Activated CD4-positive, alpha-beta T cell treated with anti-CD3 and anti-CD28 coated beads for 24 hours (primary cell): ENCODE measurements at places on chromosomes 1 and 21.

- DNase-seq = no peak
Measured at GRCh38 chr1:20035114-20035513, 34.9 kb upstream of the PLA2G5 start.

- no peak for DNase-seq
Measured at GRCh38 chr21:44530221-44530902, 9.6 kb downstream of the KRTAP10-1 start.

DNA sequence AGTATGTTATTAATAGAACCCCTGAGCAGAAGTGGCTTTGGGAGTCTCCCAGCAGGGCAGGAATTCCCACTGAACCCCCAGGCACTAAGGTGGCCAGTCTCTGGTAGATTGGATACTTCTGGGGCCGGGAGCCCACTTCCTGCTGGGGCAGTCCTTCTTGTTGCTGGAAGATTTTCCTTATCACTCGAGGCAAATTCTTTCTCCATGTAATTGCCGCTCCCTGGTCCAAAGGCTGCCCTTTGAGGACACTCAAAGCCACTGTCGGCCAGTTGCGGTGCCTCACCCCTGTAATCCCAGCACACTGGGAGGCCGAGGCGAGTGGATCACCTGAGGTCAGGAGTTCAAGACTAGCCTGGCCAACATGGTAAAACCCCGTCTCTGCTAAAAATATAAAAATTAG is 22.6 kb upstream of the TNFRSF1B start:
- DNase-seq = no peak

DNA sequence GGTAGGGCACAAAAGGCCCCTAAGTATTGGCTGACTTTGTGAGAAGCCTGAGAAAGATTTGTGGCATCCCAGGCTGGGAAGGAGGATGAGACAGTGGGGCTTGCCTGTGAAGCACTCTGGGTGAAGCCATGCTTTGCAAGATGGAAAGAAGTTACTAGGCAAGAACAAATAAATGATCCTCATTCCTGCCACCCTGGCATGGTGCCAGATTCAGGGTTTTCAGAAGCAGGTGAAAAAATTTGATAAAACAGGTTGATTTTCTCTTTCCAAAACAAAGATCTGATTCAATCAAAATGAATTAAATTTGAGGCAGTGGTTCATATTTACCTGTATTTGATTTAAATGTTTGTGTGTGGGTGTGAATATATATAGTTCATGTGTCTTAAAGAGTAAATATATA is 386.9 kb upstream of the PROX1 start:
- DNase-seq = no peak

GRCh38 chr21:14825514-14825974 is 239.3 kb downstream of the NRIP1 start:
- DNase-seq = no peak

- DNase-seq = no peak
Measured at GRCh38 chr1:61241973-61242381, 159.6 kb downstream of the NFIA start.

DNA sequence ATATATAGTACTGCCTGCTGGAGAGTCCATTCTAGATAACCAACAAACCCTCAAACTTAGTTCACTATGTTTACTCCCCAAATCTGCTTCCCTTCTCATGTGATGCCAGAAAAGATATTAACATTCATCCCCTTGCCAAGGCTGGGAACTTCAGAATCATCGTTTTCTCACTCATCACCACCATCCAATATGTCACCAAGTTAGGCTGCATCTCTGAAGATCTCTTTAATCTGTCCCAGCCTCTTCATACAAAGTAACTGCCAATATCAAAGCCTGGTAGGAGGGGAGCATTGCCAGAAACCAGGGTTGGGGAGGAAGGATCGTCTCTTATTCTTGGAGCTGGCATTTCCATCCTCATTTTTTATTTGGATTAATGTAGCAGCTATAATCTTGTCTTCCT is 71.6 kb downstream of the XCL2 start:
- DNase-seq = no peak

GRCh38 chr1:111656086-111657017 is 36.8 kb downstream of the RAP1A start:
- no peak for DNase-seq

DNA sequence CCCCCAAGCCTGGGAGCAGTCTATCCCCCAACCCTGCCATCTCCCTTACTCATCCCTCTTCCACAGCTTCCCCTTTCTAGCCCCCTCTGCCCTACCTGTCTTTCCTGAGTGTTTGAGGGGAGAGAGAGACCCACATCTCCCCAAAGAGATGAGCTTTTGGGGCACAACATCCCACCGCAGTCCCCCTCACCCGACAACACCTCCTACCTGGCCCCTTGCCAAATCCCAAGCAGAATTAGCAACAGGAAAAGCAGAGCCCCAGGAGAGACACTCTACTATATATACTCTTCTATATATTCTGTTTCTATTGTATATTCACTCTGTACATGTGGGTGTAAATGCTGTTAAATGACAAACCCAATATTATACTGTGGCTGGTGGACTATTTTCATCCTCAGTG is 9.9 kb upstream of the KCNC4 start:
- DNase-seq = no peak

GRCh38 chr1:209815931-209816341 is 10.0 kb upstream of the IRF6 start:
- no peak for DNase-seq

GRCh38 chr1:82542766-82543165 is 742.0 kb downstream of the ADGRL2 start:
- no peak for DNase-seq

DNA sequence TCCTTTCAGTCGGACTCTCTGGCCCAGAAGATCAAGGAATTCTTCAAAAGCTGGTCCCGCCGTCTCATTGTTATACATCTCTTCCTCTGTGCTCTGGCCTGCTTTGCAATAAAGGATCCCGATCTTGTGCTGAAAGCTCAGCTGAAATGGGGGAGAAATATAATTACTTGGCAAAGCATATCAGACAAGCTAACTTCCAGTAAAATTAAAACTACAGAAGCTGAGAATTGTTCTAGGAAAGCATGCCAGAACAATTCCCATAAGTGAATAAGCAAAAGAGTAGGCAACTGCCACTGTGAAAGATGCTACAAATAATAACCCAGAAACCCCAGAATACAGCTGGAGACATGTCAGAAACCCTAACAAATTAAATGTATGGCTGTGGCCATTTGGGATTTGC is 146.1 kb downstream of the SIPA1L2 start:
- DNase-seq = no peak

GRCh38 chr1:226915672-226915995 is 24.5 kb upstream of the COQ8A start:
- DNase-seq = no peak

GRCh38 chr1:39034114-39034654 is 8.0 kb downstream of the NDUFS5 start:
- DNase-seq = no peak

- DNase-seq = no peak
Measured at GRCh38 chr1:47732489-47732888, 264.7 kb downstream of the TRABD2B start.

GRCh38 chr1:208083016-208083714 is 161.0 kb downstream of the PLXNA2 start:
- no peak for DNase-seq

DNA sequence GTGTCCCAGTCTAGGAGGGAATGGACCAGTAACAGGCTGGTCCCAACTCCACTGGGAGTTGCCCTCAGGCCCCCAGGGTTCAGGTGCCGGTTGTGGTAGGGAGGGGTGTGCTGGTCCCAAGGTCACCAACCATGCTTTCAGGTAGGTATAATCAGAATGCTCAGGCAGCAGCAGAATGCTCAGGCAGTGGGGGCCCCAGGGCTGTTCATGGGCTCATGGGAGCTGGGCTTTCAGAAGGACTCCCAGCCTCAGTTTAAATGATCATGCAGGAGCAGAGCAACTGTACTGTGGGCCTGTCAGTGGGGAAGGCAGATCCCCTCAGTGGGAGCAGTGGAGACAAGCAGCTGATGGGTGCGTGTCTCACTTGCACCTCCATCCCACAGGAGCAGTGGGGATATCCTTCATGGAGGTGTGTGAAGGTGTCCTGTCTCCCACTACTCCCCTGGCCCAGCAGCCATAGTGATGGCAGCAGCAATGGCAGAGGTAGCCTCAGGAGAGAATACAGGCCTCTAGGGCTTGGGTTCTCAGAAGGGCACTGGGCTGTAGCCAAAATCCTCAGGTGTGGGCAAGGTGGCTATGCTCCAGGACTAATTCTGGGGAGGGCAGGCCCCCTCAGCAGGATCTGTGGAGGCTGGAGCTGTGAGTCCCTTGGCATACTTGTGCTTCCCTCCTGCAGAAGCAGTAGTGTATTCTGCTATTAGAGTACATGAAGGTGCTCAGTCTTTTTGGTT is 917.3 kb upstream of the B3GALT2 start:
- no peak for DNase-seq

DNA sequence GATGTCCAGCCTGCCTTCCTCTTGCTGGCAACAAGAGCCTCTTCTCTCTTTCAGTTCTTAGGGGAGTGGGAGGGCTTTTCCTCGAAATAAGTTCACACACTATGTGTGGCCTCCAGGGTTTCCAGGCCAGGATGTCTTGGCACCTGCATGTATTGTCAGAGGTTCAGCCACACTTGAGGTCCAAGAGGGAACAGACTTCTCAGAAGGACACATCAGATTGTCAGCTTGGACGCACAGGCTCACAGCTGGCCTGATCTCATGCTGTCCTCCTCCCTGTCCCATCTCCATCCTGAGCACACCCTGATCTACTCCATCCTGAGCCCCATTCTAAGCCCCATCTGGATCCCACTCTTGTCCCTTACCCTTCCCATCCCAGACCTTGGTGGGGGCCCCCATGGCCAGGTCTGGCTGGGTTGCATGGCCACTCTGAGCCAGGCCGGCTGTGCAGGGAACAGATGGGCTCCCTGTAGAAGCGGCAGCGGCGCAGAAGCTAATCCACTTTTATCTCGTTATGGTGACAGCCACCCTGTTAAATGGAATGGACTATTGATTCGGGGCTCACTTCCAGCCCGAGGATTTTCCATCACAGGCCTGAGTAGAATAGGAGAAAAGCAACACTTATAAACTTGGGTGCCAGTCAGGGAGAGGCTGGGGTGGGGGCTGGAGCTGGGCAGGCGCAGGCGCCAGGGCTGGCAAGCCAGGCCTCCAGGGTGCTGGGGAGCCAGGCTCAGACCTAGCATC is 85.1 kb upstream of the CSF3R start:
- no peak for DNase-seq

DNA sequence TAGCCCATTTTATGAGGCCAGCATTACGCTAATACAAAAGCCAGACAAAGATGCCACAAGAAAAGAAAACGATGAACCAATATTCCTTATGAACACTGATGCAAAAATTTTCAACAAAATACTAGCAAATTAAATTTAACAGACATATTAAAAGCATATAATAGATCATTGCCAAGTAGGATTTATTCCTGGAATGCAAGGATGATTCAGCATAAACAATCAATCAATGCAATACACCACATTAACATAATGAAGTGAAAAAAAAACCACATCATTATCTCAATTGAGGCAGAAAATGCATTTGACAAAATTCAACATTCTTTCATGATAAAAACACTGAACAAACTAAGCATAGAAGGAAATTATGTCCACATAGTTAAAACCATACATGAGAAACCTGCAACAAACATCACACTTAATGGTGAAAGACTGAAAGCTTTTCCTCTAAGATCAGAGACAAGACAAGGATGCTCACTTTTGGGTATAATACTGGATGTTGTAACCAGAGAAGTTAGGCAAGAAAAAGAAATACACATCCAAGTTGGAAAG is 22.9 kb upstream of the ATP1A1 start:
- DNase-seq = no peak

- DNase-seq = no peak
Measured at GRCh38 chr21:44670642-44671432, 4.1 kb upstream of the KRTAP12-2 start.

GRCh38 chr1:228150461-228151179 is 890 bp downstream of the GJC2 start:
- no peak for DNase-seq

DNA sequence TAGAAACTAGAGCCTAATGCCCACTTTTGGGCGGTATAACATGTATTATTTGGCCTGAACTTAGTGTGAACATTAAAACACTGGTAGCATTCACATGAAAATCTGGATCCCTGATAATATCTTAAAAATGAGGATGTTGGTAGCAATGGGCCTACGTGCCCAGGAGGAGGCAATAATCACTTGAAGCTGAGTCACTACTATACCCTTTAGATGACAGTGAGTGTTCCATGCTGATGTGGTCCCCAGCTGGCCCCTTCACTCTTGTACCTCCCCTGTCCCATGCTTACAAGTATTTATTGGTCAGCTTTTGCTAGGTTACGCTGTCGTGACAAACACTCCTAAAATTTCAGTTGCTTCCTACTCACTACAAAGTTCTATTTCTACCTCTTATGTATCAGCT is 23.0 kb upstream of the POU2F1 start:
- no peak for DNase-seq

DNA sequence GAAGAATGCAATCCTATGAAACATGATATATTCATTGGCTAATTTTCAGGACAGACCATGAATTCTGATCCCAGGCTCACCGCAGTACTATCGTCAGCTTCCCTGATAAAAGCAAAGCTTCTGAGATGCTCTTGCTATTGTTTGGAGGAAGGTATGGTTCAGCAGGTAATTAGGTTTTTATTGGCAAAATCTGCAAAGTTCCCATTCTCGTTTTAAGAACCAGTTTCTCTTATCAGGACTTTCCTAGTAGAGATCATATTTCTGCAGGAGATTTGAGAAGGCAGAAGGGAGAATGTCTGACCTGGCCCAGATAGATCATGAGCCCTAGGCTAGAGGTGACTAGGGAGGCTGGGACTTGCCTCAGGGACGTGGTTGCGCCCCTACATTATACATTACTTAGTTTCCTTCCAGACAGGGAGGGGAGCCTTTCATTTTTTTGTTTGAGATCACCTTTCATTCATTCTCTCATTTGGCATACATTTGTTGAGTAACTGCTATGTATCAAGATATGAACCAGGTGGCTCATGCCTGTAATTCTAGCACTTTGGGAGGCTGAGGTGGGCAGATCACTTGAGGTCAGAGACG is 108.8 kb downstream of the NRIP1 start:
- no peak for DNase-seq

DNA sequence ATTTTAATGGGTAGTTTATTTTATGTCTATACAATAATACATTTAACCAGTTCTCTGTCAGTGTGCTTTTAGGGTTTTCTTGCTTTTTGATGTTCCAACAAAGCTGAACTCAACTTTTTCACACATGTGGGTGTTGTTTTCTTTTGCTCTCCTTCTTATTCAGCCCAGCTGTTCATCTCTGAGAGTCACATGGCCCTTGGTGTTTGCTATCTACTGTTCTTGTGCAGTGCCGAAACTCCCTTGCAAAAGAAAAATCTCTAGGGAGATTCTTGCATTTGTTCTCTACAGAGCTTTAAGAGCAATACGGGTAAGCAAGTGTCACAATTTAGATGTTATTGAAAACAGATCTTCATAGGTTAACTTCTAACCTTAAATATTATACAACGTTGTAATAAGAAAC is 281.1 kb upstream of the CXADR start:
- DNase-seq = no peak

GRCh38 chr1:77044133-77044849 is 174.9 kb downstream of the PIGK start:
- no peak for DNase-seq

GRCh38 chr1:152942161-152942560 is 4.8 kb upstream of the SPRR5 start:
- DNase-seq = no peak
